ENCODE measurements at places on chromosomes 12 and 14. TPM values are rescaled to one million over a fixed set of nuclear protein-coding genes. Genes with fewer than 3 reads are reported as not detected.

TMEM233 gene
- total RNA-seq, result not detected

DNA sequence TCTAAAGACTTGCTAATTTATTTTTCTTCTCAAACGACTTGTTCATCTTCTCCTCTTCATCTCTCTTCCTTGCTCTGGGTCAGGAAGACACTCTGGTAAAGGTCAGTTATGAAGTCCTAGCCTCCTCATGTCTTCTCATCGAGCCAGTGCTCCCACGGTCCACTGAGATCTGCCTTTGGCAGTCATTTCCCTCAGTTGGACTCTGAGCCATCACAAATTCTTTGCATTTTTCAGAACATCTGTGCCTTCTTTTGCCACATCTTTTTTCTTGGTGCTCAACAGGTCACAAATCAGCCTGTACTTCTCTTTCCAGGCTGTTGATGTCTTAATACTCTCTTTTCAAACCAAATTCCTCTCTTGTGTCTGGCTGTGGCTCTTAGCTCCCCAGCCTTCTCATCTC is 49.7 kb downstream of the IGF1 start:
- no peak for DNase-seq
- no peak overlapping the region for H3K4me3 ChIP-seq
- H3K27ac ChIP-seq, result no peak overlapping the region
- H3K36me3 ChIP-seq, result no peaks in the 10 kb centered on the region
- no peaks in the 10 kb centered on the region for H3K4me1 ChIP-seq
- no peaks in the 10 kb centered on the region for H3K27me3 ChIP-seq

GRCh38 chr12:55065535-55065934 is 45.8 kb downstream of the NEUROD4 start:
- no peaks in the 10 kb centered on the region for H3K4me1 ChIP-seq
- H3K36me3 ChIP-seq, result no peaks in the 10 kb centered on the region
- H3K27ac ChIP-seq, result no peak overlapping the region
- H3K4me3 ChIP-seq, result no peak overlapping the region

DNA sequence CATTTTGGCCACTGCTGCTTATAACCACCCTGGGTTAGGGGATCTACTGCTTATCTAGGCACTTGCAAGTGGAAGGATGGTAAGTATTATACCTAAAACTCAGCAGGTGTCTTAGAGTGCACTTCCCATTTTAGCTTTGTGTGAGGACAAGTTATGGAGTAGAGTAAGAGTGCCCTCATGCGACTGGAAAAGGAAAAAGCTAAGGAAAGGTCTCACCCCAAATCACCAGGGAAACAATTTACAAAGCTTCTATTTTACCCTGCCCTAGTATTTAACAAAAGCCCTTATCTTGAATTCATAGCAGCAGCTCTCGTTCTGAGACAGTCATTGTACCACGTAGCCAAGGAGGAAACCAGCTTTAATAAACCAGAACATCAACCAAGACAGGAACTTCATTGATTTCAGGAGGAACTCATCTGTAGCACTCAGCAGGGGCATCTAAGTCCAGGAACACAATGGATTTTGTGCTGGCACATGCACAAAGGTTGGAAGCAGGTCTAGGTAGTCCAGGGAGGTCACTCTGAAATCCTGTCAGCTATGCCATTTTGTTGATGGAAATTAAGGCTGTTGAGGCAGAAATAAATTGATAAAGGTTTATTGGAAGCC is 2.9 kb downstream of the RDH12 start:
- H3K4me1 ChIP-seq, result no peaks in the 10 kb centered on the region
- no peak overlapping the region for H3K27ac ChIP-seq
- H3K36me3 ChIP-seq, result no peaks in the 10 kb centered on the region
- H3K27me3 ChIP-seq, result no peaks in the 10 kb centered on the region
- DNase-seq, result peak; percentile 35

DNA sequence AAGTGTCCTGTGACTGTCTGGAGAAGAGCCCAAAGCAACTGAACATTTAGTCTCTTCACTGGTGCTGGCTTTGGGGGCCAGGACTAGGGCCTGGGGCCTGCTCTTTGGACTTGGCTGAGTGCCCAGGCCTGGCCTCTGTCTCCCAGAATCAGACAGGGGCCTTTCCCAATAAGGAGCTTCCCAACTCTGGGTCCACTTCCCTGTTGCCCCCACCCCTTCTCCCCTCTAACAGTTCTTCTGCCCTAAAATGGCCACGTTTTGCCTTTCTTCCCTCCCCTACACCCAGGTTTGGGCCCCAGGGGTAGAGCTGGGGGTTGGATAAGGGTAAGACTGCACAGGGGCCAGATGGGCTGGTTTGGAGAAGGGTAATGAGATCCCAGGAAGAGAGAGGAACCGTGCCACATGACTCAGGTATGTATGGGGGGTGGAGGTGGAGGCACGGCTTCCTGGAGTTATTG is 10.0 kb upstream of the ITGA5 start:
- peaks cover 23% of the 10 kb centered on the region for H3K4me1 ChIP-seq
- H3K27ac ChIP-seq, result no peak overlapping the region
- H3K4me3 ChIP-seq, result no peak overlapping the region
- no peaks in the 10 kb centered on the region for H3K36me3 ChIP-seq
- no peak for DNase-seq

DNA sequence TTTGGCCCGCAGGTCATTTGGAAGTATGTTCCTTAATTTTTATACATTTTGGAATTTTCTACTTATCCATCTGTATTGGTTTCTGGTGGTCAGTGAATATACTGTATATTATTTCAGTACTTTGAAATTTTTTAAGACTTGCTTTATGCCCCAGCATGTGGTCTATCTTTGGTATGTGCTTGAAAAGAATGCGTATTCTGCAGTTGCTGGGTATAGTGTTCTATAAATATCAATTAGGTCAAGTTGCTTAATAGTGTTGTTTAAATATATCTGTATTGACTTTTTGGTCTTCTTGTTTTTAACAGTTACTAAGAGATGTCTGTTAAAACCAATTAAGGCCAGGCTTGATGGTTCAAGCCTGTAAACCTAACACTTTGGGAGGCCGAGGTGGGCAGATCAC is 21.7 kb upstream of the SIX1 start:
- no peaks in the 10 kb centered on the region for H3K36me3 ChIP-seq
- H3K27me3 ChIP-seq, result no peaks in the 10 kb centered on the region
- H3K4me1 ChIP-seq, result no peaks in the 10 kb centered on the region
- no peak overlapping the region for H3K27ac ChIP-seq
- H3K4me3 ChIP-seq, result no peak overlapping the region

DNA sequence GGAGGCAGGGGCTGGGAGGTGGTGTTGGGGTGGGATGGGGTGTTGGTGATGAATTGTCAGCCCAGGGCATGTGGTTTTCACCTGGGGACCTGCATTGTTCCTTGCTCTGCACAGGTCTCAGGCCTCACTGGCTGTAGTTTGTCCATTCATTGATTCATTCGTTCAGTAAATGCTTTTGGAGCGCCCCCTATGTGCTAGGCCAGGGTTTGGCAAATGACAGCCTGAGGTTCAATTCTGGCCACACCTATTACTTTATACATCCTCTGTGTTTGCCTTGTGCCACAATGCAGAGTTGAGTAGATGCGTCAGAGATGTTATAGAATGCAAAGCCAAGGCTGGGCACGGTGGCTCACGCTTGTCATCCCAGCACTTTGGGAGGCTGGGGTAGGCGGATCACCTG is 4.7 kb downstream of the ADCK1 start:
- H3K36me3 ChIP-seq, result no peaks in the 10 kb centered on the region
- H3K4me1 ChIP-seq, result no peaks in the 10 kb centered on the region
- DNase-seq, result no peak

- H3K27me3 ChIP-seq, result no peaks in the 10 kb centered on the region
- no peak overlapping the region for H3K27ac ChIP-seq
- H3K4me3 ChIP-seq, result no peak overlapping the region
- H3K36me3 ChIP-seq, result no peaks in the 10 kb centered on the region
- DNase-seq, result no peak
- H3K4me1 ChIP-seq, result no peaks in the 10 kb centered on the region
Observed at GRCh38 chr12:121926874-121927706, 8.7 kb downstream of the CFAP251 start.

DNA sequence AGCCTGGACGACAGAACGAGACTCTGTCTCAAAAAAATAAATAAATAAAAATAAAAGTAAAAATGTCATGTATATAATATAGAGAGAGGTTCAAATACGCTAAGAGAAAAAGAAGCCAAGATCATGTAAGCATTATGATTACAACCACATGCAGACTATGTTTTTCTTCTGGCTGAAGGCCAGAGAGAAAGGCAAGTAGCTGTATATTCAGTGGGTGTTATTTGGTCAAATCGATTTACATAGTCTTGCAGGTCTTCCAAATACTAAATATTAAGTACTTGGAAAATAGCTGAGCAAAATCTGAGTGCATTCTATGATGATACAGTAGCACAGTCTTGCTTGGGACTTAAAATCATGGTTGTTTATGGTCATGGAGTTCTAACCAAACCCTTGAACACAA is 758.0 kb downstream of the DIO2 start:
- no peaks in the 10 kb centered on the region for H3K36me3 ChIP-seq
- no peak for DNase-seq
- H3K27ac ChIP-seq, result no peak overlapping the region
- H3K27me3 ChIP-seq, result no peaks in the 10 kb centered on the region
- H3K4me3 ChIP-seq, result no peak overlapping the region

FOXG1 gene
- not detected for total RNA-seq

SINHCAF gene
- 97.4 TPM for total RNA-seq

PSEN1 gene
- total RNA-seq, result 55.8 TPM

- H3K27ac ChIP-seq, result no peak overlapping the region
Observed at GRCh38 chr12:101078536-101079285, 131.3 kb downstream of the SLC5A8 start.

TMTC1 gene
- total RNA-seq, result 0.19 TPM

TAS2R9 gene
- 0.20 TPM for total RNA-seq

DNA sequence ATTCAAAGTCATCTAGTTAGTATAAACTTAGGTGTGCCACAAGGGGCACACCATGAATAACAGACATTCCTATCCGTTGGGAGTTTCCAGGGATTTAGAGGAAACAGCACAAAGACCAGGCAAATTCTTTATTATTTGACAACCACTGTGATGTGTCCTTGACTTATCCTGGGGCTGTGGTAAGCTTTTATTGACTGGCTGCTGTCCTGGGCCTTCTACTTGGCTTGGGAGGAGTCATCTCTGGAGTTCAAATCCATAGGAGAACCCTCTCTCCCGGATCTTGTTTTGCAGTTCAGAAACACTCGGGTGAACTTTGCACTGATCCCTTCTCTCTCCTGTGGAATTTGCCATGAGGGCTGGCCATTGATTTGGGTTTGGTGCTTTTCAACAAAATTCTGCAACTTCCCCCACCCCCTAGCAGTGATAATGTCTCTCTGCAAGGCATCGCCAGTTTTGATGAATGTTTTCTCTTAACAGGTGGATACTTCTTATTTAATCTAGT is 136.3 kb downstream of the ADCK1 start:
- no peak overlapping the region for H3K4me3 ChIP-seq
- H3K4me1 ChIP-seq, result no peaks in the 10 kb centered on the region
- H3K27ac ChIP-seq, result no peak overlapping the region
- H3K36me3 ChIP-seq, result peaks cover 49% of the 10 kb centered on the region
- H3K27me3 ChIP-seq, result no peaks in the 10 kb centered on the region

SDR9C7 gene
- total RNA-seq, result not detected

DCD gene
- not detected for total RNA-seq

RNASE12 gene
- total RNA-seq, result not detected

GRCh38 chr12:126243814-126244440 is 1178.7 kb downstream of the AACS start:
- no peak overlapping the region for H3K4me3 ChIP-seq
- no peaks in the 10 kb centered on the region for H3K36me3 ChIP-seq
- no peak for DNase-seq
- no peaks in the 10 kb centered on the region for H3K27me3 ChIP-seq

DNA sequence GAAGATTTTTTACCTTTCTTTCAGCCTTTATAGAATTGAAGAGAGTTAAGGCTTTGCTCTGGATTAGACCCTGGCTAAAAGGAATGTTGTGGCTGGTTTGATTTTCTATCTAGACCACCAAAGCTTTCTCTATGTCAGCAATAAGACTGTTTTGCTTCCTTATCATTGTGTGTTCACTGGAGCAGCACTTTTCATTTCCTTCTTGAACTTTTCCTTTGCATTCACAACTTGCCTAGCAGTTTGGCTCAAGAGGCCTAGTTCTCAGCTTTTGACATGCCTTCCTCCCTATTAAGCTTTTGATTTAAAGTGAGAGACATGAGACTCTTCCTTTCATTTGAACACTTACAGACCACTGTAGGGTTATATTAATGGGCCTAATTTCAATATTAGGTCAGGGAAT is 64.1 kb upstream of the USP15 start:
- H3K27me3 ChIP-seq, result peaks cover 9% of the 10 kb centered on the region
- H3K36me3 ChIP-seq, result no peaks in the 10 kb centered on the region
- no peak for DNase-seq
- H3K4me3 ChIP-seq, result no peak overlapping the region

CACNA1C gene
- total RNA-seq, result 0.08 TPM
